Activated naive CD8-positive, alpha-beta T cell treated with anti-CD3 and anti-CD28 coated beads, Interleukin-2, amount 10 ng/mL, durations not matched to agents 7 days and 5 days (primary cell): ENCODE measurements at places on chromosomes 4 and X. TPM values are rescaled to one million over a fixed set of nuclear protein-coding genes. Genes with fewer than 3 reads are reported as not detected.

GRCh38 chr4:67723949-67724348 is 23.0 kb upstream of the UBA6 start:
- no peak for DNase-seq
- peaks cover 24% of the 10 kb centered on the region for H3K36me3 ChIP-seq
- no peak overlapping the region for H3K27ac ChIP-seq
- H3K4me3 ChIP-seq, result no peak overlapping the region
- no peaks in the 10 kb centered on the region for H3K27me3 ChIP-seq
- H3K4me1 ChIP-seq, result peaks cover 4% of the 10 kb centered on the region

DNA sequence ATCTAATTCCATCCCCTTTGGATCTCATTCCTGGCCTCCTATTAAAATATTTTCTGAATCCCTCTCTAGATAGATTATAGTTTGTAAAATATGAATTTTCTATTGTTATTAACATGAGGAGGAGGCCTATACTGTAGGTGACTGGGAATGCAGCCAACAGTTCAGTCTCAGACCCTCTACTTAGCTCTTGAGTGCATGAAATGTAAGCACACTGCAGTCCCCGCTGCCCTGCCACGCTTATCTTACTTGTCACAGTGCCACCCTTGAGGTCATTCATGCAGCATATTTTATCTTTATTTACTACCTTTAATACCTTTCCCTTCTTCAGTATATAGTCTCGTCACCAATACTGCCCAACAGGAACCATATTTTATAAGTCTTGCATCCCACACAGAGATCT is 151.0 kb downstream of the CAMK2D start:
- H3K27me3 ChIP-seq, result no peaks in the 10 kb centered on the region
- H3K36me3 ChIP-seq, result peaks cover 38% of the 10 kb centered on the region
- no peak for DNase-seq

GRCh38 chr4:4437798-4438470 is 51.0 kb downstream of the NSG1 start:
- no peak overlapping the region for H3K4me3 ChIP-seq
- H3K4me1 ChIP-seq, result peaks cover 3% of the 10 kb centered on the region
- no peak overlapping the region for H3K27ac ChIP-seq
- H3K27me3 ChIP-seq, result no peaks in the 10 kb centered on the region
- DNase-seq, result no peak
- H3K36me3 ChIP-seq, result peaks cover 2% of the 10 kb centered on the region

The PRSS48 gene
- total RNA-seq, result not detected

DNA sequence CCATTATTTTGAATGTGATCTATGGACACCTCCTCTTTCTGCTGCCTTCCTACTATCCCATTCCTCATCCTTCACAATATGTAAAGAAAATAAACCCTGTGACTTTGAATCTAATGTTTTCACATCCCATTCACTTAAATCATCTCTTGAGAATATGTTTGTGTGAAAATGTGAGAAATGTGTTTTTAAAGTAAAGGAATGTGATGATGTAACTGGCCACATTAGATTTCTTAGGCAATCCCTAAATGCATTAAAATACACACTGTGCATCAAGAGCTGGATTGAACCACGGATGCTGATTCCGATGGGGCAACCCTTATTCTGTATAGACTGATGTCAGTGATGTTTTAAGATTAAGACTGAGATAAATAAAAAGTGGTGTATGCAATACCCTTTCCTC is 558.9 kb upstream of the TENM3 start:
- DNase-seq, result no peak
- H3K36me3 ChIP-seq, result no peaks in the 10 kb centered on the region
- no peaks in the 10 kb centered on the region for H3K27me3 ChIP-seq
- H3K4me1 ChIP-seq, result no peaks in the 10 kb centered on the region
- no peak overlapping the region for H3K27ac ChIP-seq

The SHOX gene
- total RNA-seq, result not detected

GRCh38 chr4:46992338-46992737 is 1.0 kb downstream of the GABRA4 start:
- H3K4me3 ChIP-seq, result peak overlapping the region; percentile 15
- no peaks in the 10 kb centered on the region for H3K36me3 ChIP-seq
- DNase-seq, result no peak
- peaks cover 7% of the 10 kb centered on the region for H3K4me1 ChIP-seq
- H3K27ac ChIP-seq, result no peak overlapping the region

DNA sequence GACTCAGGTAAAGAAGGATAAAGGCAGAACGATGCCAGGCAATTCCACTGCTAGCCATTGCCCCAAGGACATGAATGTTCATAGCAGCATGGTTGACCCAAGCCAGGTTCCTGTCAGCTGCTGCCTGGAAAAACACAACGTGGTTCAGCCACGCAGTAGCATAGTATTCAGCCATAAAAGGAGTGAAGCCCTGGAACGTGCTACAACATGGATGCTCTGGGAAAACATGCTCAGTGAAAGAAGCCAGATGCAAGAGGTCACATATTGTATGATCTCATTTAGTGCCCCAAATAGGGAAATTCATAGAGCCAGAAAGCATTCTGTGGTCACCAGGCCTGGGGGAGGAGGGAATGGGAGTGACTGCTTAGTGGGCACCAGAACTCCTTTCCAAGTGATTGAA is 129.8 kb downstream of the GPR143 start:
- no peak overlapping the region for H3K27ac ChIP-seq
- H3K27me3 ChIP-seq, result no peaks in the 10 kb centered on the region
- no peak overlapping the region for H3K4me3 ChIP-seq
- peaks cover 13% of the 10 kb centered on the region for H3K4me1 ChIP-seq

The DDIT4L gene
- total RNA-seq, result not detected

DNA sequence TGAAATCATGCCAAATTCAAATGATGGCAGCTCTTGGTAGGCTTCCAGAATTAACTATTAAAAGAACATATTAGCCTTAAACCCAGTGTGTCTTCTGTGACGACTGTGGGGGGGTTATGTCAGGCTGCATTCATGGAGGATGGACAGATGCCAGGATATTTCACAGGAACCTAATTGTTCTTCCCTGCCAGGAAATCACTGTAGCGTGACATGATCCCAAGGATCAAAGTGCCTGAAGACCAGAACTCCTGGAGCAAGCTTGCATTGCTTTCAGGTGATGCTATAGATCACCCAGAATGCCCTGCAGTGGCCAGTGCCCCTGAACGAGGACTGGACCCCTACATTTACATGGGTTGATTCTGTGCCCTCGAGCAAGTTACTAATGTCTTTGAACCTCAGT is 1093.0 kb upstream of the TENM3 start:
- no peaks in the 10 kb centered on the region for H3K4me1 ChIP-seq
- H3K27ac ChIP-seq, result no peak overlapping the region
- no peak for DNase-seq
- H3K4me3 ChIP-seq, result no peak overlapping the region

GRCh38 chr4:35938936-35939335 is 305.4 kb downstream of the ARAP2 start:
- H3K27me3 ChIP-seq, result peaks cover 5% of the 10 kb centered on the region
- H3K27ac ChIP-seq, result no peak overlapping the region
- H3K4me3 ChIP-seq, result no peak overlapping the region
- H3K4me1 ChIP-seq, result no peaks in the 10 kb centered on the region
- no peak for DNase-seq

- H3K4me3 ChIP-seq, result no peak overlapping the region
- H3K27ac ChIP-seq, result no peak overlapping the region
- DNase-seq, result no peak
- H3K4me1 ChIP-seq, result no peaks in the 10 kb centered on the region
- peaks cover 8% of the 10 kb centered on the region for H3K27me3 ChIP-seq
Measured at GRCh38 chrX:118795528-118796280, 27.9 kb upstream of the ZCCHC12 start.

DNA sequence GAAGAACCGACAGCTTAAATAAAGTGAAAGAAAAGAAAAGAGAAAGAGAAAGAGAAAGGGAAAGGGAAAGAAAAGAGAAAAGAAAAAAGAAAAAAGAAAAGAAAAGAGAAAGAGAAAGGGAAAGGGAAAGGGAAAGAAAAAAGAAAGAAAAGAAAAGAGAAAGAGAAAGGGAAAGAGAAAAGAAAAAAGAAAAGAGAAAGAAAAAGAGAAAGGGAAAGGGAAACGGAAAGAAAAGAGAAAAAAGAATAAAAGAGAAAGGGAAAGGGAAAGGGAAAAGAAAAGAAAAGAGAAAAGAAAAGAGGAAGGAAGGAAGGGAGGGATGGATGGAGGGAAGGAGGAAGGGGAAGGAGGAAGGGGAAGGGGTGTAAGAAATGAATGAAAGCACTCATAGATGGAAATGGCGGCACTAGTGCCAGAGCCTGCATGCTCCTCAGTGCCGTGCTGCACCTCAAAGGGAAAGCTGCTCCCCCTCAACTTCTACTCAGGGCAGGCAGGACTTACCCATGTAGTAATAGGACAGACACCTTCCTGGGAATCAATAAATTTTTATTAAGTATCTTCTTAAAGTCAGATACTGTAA is 70.7 kb downstream of the AFAP1 start:
- H3K27me3 ChIP-seq, result no peaks in the 10 kb centered on the region
- H3K4me3 ChIP-seq, result peak overlapping the region; percentile 8
- H3K27ac ChIP-seq, result peak overlapping the region; percentile 85
- H3K4me1 ChIP-seq, result peaks cover 16% of the 10 kb centered on the region
- peaks cover 6% of the 10 kb centered on the region for H3K36me3 ChIP-seq

- peaks cover 1% of the 10 kb centered on the region for H3K4me1 ChIP-seq
- no peak overlapping the region for H3K27ac ChIP-seq
- H3K27me3 ChIP-seq, result no peaks in the 10 kb centered on the region
- H3K36me3 ChIP-seq, result peaks cover 11% of the 10 kb centered on the region
Measured at GRCh38 chrX:54171527-54172250, 11.4 kb downstream of the FAM120C start.

GRCh38 chrX:47900833-47901232 is 64.1 kb downstream of the ZNF81 start:
- DNase-seq, result no peak
- H3K4me3 ChIP-seq, result no peak overlapping the region
- no peaks in the 10 kb centered on the region for H3K4me1 ChIP-seq
- H3K27me3 ChIP-seq, result no peaks in the 10 kb centered on the region
- no peak overlapping the region for H3K27ac ChIP-seq
- peaks cover 19% of the 10 kb centered on the region for H3K36me3 ChIP-seq

The F8A2 gene
- total RNA-seq, result not detected

DNA sequence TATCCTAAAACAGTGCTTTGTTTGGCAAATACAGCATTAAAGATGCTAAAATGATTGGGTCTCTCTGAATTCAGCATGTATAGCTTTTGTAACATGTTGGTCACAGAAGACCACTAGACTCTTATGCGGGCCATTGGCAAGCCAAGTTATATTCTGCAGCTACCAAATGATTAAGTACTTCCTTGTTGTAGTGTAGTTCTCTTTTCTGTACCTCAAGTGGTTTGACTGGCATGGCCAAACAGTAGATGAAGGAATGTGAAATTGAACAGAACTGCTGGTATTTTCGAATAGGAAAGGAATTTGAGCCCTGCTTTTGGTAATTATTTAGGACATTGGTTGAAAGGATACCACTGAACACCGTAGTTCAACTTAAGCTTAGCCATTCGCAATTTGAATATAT is 193.9 kb upstream of the GPC4 start:
- H3K27me3 ChIP-seq, result no peaks in the 10 kb centered on the region
- no peaks in the 10 kb centered on the region for H3K36me3 ChIP-seq
- DNase-seq, result no peak
- no peaks in the 10 kb centered on the region for H3K4me1 ChIP-seq
- H3K27ac ChIP-seq, result no peak overlapping the region

DNA sequence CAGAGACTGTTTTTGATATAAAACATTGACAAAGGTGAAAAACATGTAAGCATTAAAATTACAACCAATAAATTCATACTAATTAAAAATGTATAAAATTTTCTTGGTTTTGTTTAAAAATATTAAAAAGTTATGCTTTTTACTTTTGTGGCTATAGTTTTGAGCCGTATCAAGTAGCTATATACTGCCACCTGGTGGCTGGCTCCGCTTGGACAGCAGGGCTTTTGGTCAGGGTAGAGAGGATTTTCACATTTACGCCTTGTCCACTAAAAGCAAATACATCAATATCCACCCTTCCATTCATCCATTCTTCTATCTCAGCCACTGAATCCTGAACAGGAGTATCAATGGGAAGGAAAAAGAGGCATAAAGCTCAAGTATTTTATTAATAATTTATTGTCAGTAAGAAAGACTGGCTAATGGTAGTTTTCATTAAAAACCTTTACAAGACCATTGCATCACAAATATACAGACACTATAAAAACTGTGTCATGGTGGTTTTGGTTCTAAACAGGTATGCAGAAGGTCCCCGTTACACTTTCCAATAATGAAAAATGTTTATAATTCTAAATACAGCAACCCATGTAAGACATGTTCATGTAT is 32.1 kb upstream of the MTNR1A start:
- no peak overlapping the region for H3K27ac ChIP-seq
- no peaks in the 10 kb centered on the region for H3K4me1 ChIP-seq
- no peaks in the 10 kb centered on the region for H3K36me3 ChIP-seq
- DNase-seq, result peak; percentile 52

GRCh38 chr4:72896515-72896914 is 173.0 kb downstream of the COX18 start:
- H3K4me3 ChIP-seq, result no peak overlapping the region
- no peaks in the 10 kb centered on the region for H3K36me3 ChIP-seq
- H3K27me3 ChIP-seq, result peaks cover 6% of the 10 kb centered on the region
- no peaks in the 10 kb centered on the region for H3K4me1 ChIP-seq
- DNase-seq, result no peak

DNA sequence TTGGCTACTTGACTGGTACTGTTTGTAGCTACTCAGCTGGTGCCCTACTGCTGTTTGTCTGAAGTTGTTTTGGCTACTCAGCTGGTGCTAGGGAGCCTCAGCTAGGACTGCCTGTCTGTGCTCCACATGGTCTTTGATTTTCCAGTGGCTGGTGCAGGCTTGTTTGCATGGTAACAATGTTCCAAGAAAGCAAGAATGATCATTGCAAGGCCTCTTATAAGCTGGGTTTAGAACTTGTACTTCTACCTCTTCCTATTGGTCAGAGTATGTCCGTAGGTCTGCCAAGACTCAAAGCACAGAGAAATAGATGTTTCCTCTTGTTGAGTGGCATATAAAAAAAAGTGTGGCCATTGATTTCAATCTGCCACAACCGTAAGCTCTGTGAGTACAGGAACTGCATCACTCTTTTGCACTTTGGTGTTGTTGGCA is 17.6 kb downstream of the NFKB1 start:
- no peak for DNase-seq
- peaks cover 64% of the 10 kb centered on the region for H3K4me1 ChIP-seq
- no peaks in the 10 kb centered on the region for H3K27me3 ChIP-seq
- H3K27ac ChIP-seq, result peak overlapping the region; percentile 81
- H3K4me3 ChIP-seq, result peak overlapping the region; percentile 57
- peaks cover 29% of the 10 kb centered on the region for H3K36me3 ChIP-seq

DNA sequence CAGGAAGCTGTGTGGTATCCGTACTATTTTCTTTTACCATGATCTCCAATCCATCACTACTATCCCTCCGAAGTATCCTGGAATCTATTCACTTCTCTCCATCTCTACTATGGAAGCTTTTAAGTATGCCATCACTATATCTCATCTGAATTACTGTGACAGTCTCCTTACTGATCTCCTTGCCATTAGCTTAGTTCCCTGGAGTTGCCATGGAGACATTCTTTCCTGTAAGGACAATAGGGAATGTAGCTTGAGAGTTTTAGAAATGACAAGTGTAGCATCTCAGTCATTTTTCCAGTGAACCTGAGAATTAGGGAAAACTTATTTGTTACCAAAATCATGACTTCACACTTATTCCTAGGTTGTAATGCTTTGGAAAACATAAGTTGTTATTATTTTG is 86.3 kb downstream of the HPGD start:
- H3K4me1 ChIP-seq, result no peaks in the 10 kb centered on the region
- no peak for DNase-seq
- H3K27ac ChIP-seq, result no peak overlapping the region
- H3K27me3 ChIP-seq, result no peaks in the 10 kb centered on the region
- H3K4me3 ChIP-seq, result no peak overlapping the region

GRCh38 chr4:131613824-131614216 is 1535.3 kb upstream of the PCDH10 start:
- no peaks in the 10 kb centered on the region for H3K27me3 ChIP-seq
- H3K4me1 ChIP-seq, result no peaks in the 10 kb centered on the region
- H3K4me3 ChIP-seq, result no peak overlapping the region
- H3K36me3 ChIP-seq, result no peaks in the 10 kb centered on the region
- no peak overlapping the region for H3K27ac ChIP-seq

The UCP1 gene
- not detected for total RNA-seq
